Ecto neural progenitor cell (in vitro differentiated cells): ENCODE measurements at places on chromosomes 6 and 20.

DNA sequence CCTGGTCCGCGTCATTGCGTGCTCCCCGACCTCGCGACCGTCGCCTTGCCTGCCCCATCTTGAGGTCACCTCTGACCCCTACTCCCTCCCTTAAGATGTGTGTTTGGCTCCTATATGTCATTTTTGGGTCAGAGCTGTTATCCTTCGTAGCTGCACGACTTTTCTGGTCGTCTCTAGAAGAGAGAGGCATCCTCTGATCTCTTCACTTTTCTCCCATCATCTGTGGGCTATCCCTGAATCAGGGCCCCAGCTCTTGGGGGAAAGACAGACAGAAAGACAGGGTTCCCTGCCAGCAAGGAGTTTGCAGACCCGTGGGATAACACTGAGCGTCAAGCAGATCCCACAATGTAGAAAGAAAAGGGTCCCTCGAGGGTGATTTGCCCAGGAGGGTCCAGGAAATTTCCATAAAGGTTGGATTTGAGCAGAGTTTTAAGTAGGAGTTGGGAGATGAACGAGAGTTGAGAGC, 555 bp downstream of the FAM120B start:
- DNase-seq = no peak

DNA sequence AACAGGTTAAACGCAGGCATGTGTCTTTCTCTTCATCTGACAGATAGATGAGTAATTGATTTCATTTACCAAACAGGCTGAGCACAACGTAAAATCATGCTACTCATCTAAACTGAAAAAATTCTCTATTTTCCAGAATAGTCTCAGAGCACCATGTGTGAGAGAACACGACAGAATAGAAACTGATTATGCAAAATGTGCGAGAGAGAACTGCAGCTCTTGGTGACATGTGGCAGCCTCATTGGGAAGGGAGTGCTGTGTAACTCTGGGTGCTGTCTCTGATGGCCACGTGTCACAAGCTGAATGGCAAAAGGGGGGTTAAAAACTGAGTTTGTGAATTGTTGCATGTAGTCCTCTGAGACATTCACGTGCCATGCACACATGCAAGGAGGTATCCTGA, 143.7 kb upstream of the ATXN1 start:
- no peak for DNase-seq

- peak; percentile 15 for DNase-seq
Observed at GRCh38 chr20:23156170-23156841, 70.2 kb upstream of the CD93 start.

DNA sequence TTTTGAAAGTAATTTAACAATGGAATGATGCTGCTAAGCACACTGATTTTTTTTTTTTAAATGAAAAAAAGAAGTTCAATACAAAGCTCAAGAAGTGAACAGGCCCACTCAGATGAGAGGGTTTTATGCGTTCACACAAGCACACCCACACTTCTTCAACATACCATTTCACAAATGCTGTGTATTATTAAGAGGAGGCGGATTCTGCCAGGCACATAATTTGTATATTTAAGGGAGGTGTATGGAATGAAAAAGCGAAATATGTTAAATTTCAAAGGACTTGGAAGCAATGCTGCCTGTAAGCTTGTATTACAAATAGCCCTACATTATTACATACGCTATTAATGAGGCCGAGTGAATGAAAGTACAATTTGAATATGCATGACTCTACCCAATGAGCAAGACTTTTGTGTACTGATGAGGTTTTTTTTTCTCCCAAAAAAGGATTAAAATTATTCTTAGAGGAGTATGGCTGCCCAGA, 123.9 kb downstream of the INSM1 start:
- no peak for DNase-seq

DNA sequence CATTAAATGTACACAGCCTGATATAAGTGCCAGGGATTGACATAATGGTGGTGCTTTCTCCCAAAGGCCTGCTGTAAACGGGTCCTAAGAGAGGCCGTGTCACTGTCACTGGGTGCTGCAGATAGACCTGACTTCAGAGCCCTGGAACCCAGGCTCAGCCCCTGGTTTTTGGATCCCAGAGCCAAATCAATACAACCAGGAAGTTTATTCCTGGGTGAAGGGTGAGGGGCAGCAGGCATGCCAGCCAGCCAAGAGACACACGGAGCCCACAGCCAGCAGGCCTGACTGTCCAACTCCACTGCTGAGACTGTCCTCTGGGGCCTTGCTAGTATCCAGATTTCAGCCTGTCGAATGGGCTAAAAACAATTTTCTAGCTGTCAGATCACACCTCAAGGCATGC, 12.8 kb upstream of the ARMC12 start:
- no peak for DNase-seq

GRCh38 chr20:58702859-58703648, 10.5 kb downstream of the NPEPL1 start:
- no peak for DNase-seq

DNA sequence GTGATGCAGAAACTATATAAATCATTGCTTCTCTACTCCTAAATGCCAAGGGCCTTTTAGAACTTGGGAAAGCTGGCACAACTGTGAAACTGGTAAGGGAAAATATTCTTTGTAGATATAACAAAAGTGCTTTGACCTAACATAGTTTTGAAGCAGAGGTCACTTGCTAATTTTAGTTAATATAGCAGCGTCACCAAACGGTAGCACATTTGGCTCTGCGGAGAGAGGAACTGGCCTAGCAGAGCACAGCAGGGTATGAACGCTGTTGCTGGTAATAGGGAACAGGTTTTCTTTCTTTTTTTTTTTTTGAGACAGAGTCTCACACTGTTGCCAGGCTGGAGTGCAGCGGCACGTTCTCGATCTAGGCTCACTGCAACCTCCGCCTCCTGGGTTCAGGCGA, 67.4 kb downstream of the ECT2L start:
- DNase-seq = no peak

DNA sequence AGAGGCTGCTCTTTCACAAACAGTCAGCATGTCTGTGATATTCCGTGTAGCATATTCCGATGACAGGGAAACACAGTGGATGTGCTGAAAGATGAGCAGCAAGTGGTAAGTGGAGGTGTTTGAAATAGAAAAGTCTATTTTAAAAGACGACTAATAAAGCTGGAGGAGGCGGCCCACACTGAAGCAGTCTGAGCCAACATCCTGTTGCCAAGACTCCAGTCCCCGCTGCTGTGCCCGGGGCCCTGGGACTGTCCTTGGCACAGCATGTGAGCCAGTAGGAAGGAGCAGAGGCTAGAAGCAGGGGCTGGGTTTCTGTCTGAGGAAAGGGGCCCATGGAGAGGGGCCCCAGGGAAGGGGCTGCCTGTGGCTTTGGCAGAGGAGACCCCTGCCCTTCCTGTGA, 351.5 kb upstream of the CHD6 start:
- DNase-seq = no peak

- no peak for DNase-seq
Observed at GRCh38 chr6:33912195-33912594, 108.4 kb upstream of the MLN start.

GRCh38 chr6:100266494-100267401, 198.0 kb downstream of the SIM1 start:
- DNase-seq = no peak

- no peak for DNase-seq
Observed at GRCh38 chr6:15539722-15540270, 123.0 kb downstream of the DTNBP1 start.

DNA sequence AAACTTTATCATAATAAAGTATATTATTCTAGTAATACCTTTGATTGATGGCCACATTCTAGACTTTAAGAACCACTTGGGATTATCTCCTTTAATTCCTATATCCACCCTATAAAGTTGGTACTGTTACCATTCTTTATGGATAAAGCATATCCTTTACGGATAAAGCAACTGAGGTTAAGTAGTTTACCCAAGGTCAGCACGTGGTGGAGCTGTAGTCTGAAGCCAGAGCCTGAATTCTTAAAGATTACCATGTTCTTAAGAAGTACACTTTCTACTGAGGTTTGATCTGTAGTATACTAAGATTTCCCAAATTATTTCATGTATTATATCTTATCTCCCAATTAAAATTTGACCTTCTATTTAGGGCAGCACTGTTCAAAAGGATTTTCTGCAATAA, 3.0 kb upstream of the NCOA7 start:
- no peak for DNase-seq

DNA sequence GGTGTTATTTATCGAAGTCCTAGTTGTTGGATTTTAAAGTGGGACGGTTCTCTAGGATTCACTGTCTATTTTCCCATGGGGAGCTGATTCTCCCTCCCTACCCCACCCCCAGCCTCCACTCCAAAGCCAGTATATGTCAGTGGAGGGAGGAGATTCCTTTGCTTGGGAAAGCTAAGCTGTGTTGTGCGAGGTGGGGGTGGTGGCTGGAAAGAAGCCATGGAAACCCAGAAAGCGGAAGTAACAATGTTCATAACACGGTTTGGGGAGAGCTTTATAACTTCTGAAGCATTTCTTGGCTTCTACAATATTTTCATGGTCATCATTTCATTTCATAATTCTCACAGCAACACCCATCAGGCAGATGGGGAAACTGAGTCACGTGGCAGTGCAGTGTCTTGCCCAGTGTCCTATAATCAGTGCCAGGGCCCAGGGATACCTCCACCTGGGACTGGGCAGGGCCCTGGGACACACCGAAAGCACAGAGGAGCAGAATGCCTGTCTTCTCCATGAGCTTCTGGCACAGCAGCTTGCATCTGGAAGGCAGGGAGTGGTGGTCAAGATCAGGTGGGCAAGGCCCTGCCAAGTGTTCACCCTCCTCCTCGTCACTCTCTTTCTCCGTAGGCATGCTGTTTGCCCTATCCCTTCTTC, 4.5 kb downstream of the SUN5 start:
- no peak for DNase-seq

DNA sequence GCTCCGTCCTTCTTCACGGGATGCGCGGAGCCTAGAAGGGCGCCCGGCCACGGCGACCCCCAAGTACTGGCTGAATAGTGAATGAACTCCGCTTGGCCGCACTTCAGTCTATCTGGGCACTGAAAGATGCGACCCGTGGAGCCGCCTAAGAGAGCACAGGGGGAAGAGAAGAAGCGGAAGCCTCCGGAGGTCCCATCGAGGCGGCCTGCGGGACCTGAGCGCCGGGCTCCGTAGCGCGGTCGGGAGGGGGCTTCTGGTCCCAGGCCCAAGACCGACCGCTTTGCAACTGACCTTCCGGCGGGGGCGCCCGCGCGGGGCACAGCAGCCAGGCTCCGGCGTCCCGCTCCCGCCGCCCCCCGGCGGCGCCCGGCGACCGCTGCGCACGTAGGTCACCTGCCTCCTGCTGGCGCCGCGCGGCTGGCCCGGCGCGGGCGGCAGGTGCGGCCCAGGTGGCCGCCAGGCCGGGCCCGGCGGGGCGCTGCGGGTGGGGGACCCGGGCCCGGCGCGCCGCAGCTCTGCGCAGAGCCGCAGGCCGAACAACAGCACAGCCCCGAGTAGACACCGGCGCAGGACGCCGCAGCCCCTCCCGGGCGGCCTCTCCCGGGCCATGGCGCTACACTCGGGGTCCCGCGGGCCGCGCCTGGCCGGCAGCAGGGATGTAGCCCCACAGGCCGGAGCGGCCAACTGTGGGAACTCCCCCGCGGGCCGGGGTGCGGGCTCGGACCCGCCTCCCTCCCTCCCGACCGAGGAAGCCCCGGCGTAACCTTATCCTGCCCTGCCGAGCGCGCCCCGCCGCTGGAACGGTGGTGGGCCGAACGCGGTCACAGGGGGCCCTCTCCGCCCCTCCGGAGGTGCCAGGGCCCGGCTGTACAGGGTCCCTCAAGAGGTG, at the start of gene METTL24:
METTL24 (minus strand) TSS at position 686 of the 889 bp plus-strand sequence; CDS start at position 609, 77 bp downstream.
- peak; percentile 75 for DNase-seq

DNA sequence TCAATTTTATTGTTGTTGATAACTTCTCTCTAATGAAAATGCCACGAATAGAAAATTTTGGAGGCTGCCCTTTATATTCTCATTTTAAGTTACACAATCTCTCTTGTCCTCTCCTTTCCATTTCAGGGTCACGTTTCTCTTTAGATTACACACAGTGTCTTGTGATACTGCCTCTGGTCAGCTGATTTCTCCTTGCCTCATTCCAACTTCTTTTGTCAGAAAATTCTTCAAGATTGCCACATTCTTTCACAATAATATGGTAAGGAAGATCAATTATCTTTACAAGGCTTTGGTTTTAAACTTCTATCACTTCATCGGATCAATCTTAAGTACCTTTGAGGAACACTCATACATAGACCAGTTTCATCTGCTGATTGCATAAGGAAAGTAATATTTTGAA, 370.3 kb downstream of the RFPL4B start:
- DNase-seq = no peak

DNA sequence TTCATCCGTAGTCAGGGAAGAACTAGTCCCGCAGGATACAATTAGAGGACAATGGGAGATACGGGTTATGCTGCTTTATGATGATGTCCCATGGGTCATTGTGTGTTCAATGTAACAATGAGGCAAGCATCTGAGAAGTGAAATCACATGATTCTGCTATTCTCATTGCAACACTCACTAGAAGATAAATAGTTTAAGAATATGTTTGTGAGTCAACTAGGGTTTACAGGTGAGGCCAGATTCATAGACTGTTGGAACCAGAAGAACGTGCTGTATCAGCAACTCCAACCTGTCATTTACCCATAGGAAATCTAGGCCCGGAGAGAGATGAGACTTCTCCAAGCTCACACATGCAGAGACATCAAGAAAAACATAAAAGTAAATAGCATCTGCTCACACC, 80.8 kb downstream of the SCML4 start:
- no peak for DNase-seq

- peak; percentile 74 for DNase-seq
Observed at GRCh38 chr6:37783025-37783855, 36.3 kb upstream of the ZFAND3 start.

DNA sequence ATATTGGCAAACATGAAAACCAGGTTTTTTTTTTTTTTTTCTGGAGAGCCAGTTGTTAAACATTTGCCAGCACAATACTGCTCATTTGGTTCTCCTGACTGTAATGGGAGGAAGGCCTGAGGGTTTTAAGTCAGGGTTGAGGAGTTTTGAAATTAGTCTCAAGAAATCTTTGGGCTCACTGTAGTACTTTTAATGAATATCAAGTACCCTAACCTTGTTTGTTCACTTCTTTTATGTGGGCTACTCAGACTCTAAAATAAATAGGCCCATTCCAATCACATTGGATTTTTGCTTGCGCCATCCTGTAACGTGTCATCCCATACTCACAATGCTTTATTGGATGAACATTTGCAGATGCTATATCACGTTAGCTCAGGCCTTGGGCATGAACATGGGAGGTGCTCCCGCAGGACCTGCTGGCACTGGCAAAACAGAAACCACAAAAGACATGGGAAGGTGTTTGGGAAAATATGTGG, 146.9 kb downstream of the DNAH8 start:
- DNase-seq = no peak

DNA sequence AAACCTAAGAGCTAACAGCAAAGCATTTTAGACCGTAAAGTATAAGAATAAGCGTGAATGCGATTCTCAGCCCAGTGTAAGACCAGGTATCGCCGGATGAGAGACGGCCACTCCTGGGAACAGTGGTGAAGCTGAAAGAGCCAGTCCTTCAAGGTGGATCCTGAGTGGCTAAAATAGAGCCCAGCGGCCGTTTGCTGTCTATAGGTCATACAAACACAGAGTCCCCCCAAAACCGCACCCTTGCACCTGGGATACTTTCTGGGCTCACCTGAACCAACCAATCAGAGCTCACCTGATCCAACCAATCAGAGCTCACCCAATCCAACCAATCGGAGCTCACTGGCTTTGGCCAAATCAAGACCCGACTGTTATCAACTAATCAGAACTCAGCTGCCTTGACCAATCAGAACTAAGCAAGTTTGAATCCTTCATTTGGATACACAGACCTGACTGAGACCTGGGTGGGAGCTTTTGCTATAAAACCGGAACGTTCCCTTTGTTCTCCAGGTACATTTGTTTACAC, 248.2 kb downstream of the DLL1 start:
- no peak for DNase-seq
